ENCODE measurements at places on chromosomes 7 and 10. TPM values are rescaled to one million over a fixed set of nuclear protein-coding genes. Genes with fewer than 3 reads are reported as not detected.

Gene TMEM176B
- not detected for total RNA-seq

Gene VWA2
- not detected for total RNA-seq

Gene TEX47
- total RNA-seq = not detected

Gene CPA4
- not detected for total RNA-seq

Gene MUC12
- total RNA-seq = 0.44 TPM

Gene TFPI2
- not detected for total RNA-seq

Gene VOPP1
- total RNA-seq = 67.0 TPM

Gene CTBP2
- total RNA-seq = 0.99 TPM

Gene TMEM236
- 0.04 TPM for total RNA-seq

Gene PLAU
- 0.38 TPM for total RNA-seq

Gene SCIN
- total RNA-seq = 0.27 TPM
